NCI-H187 (cell line): ENCODE measurements at places on chromosomes 1 and 21.

DNA sequence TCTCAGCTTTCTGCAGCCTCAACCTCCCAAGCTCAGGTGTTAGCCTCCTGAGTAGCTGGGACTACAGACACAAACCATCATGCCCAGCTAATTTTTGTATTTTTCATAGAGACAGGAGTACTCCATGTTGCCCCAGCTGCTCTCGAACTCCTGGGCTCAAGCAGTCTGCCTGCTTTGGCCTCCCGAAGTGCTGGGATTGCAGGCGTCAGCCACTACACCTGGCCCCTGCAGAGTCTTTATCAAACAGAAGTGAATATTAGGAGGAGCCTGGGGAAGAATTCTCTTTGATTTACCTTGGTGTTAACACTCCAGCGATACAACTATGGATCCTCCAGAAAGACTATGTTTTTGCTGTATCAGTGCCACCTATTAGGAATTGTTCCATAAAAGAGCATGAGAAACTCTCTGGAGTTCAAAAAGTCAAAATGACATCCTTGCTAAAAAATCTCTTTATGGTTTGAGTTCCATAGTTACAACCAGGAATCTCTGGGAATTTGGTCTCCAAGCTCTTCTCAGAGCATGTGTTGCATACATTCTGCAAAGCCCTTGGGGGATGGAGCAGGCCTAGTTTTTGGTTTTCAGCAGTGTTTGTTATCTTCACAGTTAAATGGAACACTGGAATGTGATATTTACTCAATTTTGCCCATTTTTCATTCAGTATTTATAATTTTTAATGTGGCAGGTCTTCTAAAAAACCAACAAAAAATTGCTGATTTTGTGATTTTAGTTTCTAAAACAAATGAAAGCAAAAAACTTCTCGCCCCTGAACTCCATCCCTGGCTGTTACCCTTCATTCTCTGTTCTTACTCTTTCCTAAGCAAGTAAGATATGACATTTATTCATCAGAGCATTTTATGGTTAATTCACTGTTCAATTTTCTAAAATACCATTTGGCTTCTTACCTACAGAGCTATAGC lies 77.3 kb downstream of the OLFML2B start:
- DNase-seq, result no peak

DNA sequence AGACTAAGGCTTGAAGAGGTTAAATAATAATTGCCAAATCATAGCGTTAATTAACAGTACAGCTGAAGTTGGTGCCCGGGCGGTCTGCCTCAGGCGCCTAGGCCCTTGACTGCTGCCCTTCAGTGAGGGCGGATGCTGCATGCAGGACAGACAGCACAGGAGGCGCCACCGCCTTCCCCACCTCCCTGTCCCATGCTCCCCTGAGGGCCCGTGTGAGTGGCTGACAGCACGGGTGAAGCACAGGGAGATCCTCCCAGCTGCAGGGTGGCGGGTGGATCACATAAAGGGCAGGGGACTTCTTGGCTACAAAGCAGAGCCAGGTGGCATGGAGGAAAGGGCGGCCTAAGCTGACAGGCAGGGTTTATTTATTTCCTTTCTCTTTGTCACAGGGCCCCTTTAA lies 49.1 kb downstream of the DDX20 start:
- no peak for DNase-seq

- peak; percentile 62 for DNase-seq
Measured at GRCh38 chr1:151326619-151327222, 495 bp downstream of the PI4KB start.

DNA sequence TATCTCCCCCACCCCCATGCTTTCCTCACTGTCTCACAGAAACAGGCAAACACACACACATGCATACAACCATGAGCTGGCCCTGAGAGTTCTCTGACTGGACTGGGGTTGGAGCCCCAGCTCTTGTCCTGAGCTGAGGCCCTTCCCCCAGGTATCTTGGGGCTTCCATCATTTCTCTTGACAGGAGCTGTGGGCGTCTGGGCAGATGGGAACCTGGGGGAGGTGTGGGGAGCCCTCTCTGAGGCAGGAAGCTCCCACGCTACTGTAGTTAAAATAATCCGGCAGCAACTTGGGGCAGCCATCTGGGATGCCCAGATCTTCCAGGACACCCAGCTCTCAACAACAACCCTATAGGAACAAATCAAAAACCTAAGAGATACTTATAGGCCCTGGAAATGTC lies 2.7 kb upstream of the KIF21B start:
- DNase-seq, result no peak

DNA sequence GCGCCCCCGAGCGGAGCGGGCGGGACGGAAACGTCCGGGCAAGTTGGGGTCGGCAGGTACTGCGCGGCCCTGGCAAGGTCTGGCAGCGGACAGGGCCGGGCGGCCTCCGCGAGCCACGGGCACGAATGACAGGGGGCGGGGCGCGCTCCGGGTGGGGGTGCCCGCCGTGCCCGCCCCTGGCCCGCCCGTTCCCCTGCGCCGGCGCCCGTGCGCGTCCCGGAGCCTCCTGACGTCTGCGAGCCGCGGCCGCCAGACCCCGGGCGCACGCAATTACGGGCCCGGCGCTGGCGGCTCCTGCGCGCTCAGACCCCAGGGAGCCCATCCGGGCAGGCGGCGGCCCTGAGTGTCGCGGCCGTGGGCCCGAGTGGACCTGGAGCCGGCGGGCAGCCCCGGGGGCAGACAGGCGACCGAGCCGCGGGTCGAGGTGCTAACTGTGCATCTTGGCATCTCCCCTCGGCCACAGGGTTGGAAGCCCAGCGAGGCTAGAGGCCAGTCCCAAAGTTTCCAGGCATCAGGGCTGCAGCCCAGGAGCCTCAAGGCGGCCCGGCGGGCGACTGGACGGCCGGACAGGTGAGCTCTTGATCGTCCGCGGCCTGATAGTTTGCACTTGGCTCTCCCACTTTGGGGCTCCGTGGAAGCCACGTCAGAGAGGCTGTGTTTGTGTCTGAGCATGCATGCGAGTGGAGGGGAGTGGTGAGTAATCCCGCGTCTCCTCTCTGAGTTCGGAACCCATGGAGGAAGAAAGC lies 918 bp downstream of the MIB2 start:
- no peak for DNase-seq

GRCh38 chr1:44375547-44375946 lies 20.5 kb upstream of the ERI3 start:
- DNase-seq, result no peak

DNA sequence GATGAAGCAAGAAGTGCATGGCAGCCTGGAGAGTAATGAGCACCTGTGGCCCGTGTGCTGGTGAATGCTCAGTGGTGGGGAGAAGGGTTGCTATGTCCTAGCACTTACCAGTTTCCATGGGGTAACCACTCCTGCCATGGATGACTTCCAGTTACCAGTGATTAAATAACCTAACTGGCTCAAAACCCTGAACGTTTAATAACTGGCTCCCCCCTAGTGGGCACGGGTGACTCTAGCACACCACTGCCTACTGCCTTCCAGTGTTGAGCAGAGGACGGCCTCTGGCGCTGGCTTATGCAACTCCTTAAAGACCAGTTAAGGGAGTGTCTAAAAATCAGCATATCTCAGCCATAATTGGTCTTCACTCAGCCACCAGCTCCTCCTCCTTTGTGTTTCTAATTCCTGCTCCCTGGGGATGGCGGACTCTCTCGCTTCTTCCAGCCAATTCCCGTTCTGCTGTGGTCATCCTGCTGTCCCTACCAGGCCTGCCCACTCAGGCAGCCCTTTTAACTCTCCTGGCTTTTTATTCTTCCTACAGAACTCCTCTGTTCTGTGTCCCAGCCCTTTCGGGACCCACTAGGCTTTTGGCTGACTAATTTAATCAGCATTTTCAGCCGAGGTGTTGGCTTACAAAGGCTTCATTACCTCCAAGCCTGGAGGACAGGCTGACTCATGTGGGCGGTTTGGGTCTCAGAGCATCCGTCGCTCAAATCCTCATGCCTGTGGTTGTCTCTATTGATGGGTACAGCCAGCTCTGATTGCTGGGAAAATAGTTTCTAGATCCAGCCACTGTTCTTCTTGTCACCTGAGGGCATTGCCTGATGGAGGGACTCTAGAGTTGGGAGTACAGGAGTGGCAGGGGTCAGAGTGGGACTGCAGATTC lies 332.4 kb downstream of the CAMTA1 start:
- DNase-seq, result no peak

GRCh38 chr1:199834711-199835110 lies 192.8 kb upstream of the NR5A2 start:
- DNase-seq, result no peak

DNA sequence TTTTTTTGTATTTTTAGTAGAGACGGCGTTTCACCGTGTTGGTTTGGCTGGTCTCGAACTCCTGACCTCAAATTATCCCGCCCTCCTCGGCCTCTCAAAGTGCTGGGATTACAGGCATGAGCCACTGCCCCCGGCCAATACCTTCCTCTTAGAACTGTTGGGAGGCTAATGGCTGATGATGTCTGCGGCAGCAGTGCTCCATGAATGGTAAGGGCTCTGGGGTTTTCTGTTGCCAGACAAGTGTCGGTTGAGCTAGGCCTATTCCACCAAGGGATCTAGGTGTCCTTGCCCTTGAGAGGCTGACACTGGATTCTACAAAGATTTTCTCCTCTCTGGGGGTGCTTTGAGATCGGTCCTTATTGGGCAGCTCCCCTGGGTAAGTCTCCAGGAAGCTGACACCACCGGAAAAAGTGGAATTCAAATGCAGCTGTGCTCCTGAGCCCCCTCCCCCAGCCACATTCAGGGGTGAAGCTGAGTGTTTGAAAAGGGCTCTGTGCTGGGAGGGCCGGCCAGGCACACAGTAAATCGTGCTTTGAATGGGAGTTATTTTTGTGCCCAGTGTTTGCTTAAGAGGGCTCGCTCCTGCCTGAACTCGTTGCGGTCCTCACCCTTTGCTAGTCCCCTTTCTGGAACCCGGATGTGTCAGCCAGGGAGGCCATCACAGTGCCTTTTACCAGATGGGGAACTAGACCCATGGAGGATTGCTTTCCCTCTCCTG lies 5.2 kb downstream of the SOX13 start:
- DNase-seq, result peak; percentile 96

DNA sequence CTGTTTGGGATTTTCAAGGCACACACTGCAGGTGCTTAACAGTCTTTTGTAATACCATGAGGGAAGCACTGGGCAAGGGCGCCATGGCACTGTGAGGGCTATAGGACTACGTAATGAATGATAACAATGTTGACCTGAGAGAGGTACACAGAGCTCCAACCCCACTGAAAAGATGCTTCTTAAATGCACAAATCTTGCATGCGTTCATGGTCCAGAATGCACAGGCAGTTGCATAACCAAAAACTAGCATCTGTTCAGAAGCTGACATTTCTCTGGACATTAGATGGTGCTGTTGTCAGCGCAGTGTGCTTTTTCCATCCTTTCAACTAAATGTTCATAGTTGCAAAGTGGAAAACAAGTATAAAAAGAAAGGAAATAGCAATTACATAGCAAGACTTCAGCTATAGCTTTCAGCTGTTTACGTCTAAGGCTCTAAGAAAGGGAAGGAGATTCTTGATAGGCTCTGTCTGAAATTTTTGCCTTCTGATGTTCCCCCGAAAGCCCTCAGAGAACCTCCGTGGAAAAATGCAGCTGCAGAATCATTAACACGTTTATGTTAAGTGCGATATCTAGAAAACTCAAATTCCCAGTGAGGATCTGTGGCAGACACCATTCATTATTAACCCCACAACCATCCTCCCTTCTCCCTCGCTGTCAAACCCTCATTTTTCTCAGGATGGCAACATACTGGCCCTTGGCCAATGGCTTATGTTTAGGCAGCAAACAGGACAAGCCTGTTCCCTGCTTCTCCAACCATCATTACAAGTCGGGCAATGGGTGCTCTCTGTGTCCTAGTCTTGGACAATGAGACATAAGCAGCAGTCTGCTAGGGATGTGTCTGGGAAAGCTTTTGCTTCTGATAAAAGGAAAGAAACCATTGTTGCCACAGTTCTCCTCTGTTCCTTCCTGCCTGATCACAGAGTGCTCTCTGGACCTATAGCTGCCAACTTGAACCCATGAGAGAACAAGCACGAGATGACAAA lies 8.2 kb upstream of the TARBP1 start:
- no peak for DNase-seq

- no peak for DNase-seq
Measured at GRCh38 chr21:31342348-31342747, 1.7 kb downstream of the TIAM1 start.

- no peak for DNase-seq
Measured at GRCh38 chr1:210587566-210587965, 258.9 kb downstream of the HHAT start.

DNA sequence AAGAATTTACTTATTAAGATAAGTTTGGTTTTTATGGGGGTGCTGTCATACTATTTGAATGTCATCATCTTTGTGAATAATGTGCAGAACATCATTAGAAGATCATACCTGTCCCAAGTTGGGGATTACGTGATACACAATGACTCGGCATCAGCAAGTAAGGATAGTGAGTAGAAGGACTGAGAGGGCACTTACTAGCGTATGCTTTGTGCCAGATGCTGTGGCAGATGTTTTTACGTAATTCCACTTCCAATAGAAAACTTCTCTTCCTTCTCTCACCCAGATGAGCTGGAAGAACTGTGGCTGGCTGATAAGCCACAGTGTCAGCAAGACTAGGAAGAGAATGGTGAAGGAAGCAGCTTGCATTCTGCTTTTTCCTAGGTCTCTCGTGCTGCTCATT lies 28.1 kb upstream of the TGFB2 start:
- DNase-seq, result no peak

DNA sequence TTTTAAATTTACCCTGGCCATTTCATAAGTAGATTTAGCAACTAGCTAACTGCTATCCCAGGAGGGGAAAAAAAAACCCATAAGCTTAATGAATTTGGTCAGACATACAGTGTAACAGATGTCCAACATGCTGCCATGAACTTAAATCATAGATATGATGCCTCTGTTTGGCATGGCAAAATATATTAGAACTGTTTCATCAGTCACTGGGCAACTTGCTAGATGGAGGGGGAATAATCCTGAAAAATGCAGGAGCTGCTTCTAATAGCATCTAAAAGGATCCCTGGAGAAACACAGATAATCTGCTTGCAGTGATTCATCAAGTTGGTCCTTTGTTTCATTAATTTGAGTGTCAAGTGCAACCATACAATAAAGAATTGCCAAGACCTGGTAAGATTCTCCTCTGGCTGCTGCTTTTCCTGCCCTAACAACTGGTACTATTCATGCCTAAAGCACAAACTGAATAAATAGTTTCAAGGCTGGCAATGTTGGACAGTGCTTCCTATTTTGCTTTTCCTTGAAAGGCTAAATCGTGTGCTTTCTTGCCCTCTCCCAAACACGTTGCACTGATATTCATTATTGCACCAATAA lies 1.5 kb upstream of the ST6GALNAC5 start:
- no peak for DNase-seq

GRCh38 chr1:33150522-33150921 lies 31.3 kb downstream of the TRIM62 start:
- no peak for DNase-seq

- no peak for DNase-seq
Measured at GRCh38 chr1:221766210-221766609, 24.3 kb upstream of the DUSP10 start.
